CD4-positive, CD25-positive, alpha-beta regulatory T cell (primary cell): ENCODE measurements at places on chromosomes 6 and 20.

DNA sequence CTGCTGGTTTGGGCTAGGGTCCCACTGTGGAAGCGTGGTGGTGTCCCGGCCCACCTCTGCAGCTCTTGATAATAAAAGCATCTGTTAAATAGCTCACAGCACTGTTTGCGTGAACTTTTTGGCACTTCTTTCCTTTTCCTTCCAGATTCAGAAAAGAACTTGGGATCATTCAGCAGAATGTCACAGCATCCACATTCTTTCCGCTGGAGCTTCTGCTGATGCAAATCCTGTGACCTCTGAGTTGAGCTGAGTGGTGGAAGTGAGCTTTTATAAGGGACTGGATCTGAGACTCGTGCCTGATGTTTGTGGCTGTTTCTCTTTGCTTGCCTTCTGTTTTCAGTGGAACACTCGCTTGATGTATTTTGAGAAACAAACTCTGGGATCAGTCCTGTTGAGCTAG, 3.9 kb downstream of the OSBPL2 start:
- no peak for DNase-seq

DNA sequence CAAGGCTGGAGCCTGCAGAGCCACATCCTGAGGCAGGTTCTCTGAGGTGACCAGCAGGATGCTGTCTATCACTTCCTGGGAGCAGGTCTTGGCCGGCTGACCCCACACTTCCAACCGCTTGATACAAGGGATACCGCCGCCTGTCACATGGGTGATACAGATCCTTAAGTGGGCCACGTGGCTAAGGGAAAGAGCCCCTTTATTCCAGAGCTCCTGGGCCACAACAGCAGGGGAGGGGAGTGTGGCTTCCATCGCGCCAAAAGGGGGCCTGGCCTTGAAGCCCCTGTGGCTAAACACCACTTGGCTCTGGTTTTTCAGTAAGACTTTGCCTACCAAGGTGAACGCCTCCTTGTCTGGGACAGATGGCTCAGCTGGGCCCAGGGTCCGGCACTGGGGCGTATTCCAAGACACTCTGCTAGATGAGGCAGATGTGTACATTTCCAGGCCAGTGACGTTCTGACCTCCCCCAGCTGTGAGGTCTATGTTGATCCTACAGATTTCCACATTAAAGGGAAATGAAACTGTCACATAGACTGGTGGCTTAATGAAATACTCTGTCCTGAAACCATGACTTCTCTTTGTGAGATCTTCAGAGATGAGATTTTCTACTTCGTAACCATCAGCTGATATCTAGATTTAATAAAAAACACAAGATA, 37.6 kb upstream of the AVP start:
- no peak for DNase-seq

GRCh38 chr20:43844778-43845614, 69.7 kb upstream of the TOX2 start:
- peak; percentile 20 for DNase-seq

DNA sequence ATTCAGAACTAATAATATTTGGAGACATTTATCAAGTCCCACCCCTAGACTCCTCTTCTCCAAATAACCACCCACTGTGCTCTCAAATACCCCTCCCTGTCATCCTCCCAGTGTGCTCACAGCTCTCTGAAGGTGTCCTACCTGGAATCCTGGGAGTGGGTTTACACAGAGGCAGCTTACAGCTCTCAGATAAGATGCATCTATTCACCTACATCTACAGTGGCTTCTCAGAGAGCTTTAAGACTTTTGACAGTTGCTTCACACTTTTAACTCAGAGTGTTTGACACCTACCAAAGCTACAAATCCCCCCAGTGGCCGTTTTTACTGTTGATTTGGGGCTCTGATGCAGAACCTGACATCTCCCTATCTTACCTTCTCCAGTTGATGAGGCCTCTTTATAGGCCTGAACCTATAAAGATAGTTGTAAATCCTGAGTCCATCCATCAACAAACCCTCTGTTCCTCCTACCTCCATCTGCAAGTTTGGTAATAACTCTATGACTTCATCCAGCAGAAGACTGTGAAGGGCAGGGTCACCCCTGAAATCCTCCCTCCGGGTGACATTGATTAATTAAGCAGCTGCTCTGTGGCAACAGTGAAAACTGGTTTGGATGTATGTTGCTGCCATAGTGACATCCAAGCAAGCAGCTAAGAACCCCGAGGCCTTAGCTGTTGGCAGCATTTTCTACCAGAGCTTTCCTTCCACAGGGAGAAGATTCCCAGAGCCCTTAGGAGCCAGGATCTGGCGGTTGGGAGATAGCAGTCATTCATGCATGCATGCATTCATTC, 226.1 kb upstream of the RREB1 start:
- no peak for DNase-seq

GRCh38 chr6:112202639-112203341, 51.6 kb downstream of the LAMA4 start:
- no peak for DNase-seq

DNA sequence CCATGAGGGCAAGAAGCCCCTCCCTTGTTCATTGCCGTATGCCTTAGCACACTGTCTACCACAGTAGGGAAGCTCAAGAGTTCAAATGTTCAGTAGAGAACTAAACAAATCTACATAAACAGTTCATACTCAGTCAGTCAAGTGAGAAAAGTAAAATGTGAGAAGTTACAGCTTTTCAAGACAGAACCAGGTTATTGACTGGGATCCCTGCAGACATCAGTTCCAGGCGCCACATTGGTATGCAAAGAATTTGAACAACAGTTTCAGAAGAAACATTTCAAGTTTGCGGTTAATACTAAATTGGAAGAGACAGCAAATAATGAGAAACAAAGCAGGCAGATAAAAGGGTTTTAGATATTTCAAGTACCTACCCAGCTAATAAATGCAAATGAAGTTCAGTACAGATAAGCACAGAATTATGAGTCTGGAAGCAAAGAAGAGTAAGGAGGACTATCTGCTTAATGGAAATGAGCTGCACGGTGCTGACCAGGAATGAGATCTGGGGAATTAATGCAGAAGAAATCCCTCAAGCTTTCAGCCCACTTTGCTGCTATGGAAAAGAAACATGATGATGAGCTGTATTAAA, 246.2 kb downstream of the HACE1 start:
- no peak for DNase-seq

- DNase-seq, result no peak
Measured at GRCh38 chr6:30768634-30769087, 24.3 kb upstream of the IER3 start.

- DNase-seq, result peak; percentile 23
Measured at GRCh38 chr20:8212286-8212685, 80.2 kb downstream of the PLCB1 start.

DNA sequence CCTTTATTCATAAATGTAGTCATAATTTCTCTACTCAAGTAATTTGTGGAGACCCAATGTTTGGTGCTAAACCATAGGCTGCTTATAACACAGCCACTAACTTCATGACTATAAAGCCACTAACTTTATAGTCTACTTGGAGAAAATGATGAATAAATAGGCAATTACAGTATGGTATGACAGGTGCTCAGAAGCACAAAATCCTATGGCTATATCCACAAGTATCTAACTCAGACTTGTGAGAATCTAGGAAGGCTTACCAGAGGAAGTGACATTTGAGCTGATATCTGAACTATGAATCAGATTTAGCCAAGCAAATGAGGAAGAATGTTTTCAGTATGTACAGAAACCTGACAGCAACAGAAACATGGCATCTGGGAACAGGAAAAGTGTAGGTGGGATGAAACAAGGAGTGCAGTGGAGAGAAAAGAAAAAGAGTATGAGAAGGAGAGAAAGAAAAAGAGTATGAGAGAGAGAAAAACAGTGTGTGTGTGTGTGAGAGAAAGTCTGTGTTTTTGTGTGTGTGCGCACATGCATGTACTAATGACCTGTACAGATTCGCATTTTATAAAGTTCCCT, 59.9 kb downstream of the REV3L start:
- DNase-seq, result no peak

- DNase-seq, result no peak
Measured at GRCh38 chr20:37351689-37352607, 6.0 kb downstream of the SRC start.

- no peak for DNase-seq
Measured at GRCh38 chr6:158774717-158775449, 44.3 kb downstream of the EZR start.

DNA sequence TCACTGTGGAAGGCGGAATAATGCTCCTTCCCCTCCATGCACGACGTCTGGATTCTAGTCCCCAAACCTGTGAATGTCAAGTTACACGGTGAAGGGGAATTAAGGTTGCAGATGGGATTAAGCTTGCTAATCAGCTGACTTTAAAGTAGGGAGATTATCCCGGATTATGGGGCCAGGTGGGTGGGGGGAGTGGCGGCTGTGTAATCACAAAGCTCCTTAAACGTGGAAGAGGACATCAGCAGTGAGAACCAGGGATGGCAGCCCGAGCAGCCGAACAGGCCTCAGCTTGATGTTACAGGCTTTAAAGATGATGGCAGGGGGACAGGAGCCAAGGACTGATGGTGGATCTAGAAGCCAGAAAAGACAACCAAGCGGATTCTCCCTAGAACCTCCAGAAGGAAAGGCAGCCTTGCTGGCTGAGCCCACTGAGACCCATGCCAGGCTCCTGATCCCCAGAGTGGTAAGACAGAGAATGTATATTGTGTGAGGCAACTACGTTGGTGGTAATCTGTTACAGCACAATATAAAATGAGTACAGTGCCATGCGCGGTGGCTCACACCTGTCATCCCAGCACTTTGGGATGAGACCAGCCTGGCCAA, 117.5 kb downstream of the SCML4 start:
- no peak for DNase-seq

- DNase-seq, result no peak
Measured at GRCh38 chr20:63332488-63333240, 28.5 kb downstream of the CHRNA4 start.

DNA sequence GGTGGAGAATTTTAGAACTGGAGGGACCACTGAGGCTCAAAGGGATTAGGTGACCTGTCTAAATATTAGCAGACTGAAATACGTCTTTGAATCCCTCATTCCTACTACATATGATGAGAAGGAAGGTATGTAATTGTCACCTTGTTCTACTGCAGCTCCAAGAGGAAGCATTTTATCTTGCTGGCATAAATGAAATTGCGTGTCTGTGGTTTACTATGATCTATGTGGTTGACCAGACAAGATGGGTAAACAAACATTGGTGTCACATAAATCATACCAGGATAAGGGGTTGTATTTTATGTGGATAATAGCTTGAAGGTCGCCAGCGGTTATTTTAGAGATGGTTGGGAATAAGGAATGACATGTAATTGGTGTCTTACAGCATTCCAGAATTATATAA, 78.2 kb downstream of the LAMA4 start:
- no peak for DNase-seq

DNA sequence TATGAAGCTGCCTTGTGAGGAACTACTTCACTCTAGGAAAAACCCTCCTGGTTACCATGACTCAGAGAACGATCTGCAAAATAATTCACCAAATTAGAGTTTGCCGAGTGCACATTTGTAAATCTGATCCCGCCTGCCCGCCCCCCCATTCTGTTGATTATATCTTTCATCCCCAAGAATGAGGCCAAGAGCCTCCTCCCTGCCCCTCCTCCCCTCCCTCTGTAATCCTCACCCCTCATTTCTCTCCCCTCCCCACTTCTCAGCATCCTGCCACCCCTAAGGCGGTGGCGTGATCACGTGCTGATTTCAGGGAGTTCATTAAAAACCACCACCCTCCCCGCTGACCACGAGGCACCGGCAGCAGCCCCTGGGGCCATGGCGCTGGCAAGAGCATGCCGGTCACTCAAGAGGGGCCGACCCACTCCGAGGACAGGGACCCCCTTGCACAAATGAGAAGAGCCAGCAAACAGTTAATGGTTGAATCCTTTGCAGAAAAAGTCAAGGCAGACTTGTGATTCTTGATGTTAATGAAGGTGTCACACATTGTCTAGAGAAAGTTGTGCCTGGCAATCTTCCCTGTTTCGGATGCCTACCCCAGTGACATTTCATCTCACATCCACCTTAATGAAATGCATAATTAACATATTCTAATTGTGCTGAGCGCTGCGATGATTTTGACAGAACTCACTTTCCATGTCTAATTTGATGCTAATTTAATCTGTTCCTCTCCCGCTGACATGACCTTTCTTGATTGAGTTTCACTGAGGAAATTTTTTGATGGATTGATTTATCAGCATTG, 247.9 kb downstream of the ZNF217 start:
- DNase-seq, result no peak

DNA sequence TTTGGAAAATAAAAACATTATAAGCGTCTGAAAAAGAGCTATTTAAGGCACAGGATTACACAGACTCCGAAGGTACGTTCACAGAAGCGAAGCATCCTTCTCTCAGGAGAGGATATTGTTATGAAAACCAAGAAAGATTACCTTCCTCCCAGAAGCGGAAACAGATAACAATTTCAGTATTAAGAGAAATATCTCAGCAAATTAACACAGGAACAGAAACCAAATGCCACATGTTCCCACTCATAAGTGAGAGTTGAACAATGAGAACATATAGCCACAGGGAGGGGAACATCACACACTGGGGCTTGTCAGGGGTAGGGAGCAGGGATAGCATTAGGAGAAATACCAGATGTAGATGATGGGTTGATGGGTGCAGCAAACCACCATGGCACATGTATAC, 109.7 kb downstream of the CDK19 start:
- no peak for DNase-seq

- no peak for DNase-seq
Measured at GRCh38 chr20:53736757-53737395, 143.2 kb upstream of the ZNF217 start.

GRCh38 chr6:4553387-4553786, 222.8 kb upstream of the CDYL start:
- DNase-seq, result no peak

DNA sequence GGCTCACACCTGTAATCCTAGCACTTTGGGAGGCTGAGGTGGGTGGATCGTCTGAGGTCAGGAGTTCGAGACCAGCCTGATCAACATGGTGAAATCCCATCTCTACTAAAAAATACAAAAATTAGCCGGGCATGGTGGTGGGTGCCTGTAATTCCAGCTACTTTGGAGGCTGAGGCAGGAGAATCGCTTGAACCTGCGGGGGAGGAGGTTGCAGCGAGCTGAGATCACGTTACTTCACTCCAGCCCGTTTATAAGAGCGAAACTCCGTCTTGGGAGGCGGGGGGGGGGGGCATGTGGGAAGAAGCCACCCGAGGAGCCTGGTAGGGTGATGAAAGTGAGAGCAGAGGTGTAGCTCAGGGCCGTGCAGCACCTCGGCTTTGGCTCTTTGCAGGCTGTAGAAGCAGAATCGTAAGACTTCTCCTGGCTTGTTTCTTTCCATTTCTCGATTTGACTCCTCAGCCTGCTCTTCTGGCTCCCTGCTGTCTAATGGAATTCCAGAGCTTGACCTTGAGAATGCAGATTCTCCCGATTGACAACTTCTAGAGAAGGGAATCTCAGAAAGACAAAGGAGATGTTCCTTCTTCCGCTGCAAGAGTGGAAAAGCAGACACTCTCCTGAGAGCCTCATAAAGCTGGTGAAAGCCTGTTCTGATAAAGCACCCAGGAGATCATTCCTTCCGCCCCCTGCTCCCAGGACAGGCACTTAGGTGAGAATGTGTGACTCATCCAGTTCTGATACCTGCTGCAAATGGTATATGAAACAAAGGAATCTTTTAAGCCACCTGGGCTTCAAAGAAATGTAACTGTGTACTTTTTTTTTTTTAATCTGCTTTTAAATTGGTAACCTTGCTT, 26.0 kb upstream of the PPP1R16B start:
- DNase-seq, result no peak

- no peak for DNase-seq
Measured at GRCh38 chr6:37068356-37069270, 63.2 kb downstream of the FGD2 start.
